ENCODE measurements at places on chromosomes 12 and 14.

DNA sequence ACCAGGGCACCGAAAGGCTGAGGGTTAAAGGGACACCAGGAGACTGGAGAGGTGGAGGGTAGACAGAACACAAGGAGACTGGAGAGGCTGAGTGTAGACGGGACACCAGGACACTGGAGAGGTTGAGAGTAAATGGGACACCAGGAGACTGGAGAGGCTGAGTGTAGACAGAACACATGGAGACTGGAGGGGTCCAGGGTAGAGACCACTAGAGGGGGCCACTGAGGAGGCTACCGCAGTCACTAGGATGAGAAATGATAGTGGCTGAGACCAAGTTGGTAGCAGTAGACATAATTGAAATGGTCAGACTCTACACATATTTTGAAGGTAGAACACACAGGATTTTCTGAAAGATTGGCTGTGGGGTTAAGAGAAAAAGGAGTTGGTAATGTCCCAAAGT, 68.2 kb downstream of the PAH start:
- no peak for DNase-seq

DNA sequence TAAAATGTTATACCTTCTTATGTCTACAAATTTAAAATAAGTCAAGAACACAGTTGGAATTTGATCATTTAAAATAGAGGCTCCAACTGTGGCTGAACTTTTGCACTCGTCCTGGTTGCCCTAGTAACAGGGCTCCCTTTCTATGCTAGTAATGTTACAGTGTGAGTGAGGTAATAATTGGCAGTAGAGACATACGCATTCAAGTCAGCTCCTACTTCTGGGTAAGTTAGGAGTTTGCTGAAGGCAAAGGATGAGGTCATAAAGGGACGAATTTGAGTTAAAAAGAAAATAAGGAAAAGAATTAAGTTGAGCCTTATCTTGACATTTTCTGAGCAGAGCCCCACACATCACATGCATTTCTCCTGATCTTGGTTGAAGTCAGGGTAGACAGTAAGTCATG, 129.1 kb downstream of the TMEM117 start:
- no peak for DNase-seq

DNA sequence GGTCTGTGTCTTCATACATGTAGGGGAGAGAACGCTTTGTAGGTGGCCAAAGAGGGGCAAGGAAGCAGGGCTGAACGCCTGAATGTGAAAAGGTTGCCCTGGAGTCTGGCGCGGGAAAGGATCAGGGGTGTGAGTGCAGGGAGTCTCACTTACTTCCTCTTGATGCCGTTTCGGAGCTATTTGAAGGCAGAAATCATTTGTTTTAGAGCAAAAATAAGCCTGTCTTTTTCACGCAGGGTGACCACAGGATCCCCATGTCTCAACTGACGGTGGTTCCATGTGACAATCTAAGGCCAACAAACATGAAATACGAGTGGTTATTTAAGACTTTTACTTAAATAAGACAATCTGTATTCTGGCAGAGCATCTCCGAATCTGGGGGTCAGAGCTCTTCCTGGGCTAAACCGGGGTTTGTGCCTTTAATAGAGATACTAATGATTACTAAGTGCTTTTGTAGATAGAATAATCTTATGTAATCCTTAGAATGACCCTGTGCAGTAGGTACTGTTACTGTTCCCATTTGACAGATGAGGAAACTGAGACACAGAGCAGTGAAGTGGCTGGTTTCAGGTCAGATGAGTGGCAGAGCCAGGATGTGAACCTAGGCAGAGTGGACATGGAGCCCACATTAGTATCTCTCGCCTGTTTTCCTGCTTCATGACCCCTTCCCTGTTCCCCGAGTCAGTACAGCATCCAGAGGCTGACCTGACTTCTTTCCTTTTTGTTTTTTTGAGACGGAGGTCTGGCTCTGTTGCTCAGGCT, 1.9 kb downstream of the BRI3BP start:
- DNase-seq: no peak

DNA sequence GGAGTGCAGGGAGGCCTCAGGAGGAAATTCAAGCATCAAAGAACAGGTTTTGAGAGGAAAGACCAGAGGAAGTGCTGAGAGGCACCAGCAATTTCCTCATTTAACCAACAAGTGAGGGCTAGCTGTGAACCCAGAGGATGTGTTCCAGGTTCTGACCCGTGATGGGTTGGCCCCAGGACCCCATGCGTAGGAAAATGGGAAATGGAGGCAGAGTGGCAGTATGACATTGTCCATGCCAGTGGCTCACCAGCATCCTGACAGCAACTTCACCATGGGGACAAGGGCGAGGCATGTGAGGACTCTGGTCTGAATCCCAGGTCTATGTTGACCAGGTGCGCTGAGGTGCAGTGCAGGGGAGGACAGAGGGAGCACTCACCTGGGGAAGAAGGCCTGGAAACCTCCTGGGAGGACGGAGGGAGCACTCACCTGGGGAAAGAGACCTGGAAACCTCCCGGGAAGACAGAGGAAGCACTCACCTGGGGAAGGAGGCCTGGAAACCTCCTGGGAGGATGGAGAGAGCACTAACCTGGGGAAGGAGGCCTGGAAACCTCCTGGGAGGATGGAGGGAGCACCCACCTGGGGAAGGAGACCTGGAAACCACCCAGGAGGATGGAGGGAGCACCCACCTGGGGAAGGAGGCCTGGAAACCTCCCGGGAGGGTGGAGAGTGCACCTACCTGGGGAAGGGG, 6.7 kb upstream of the CACNA2D4 start:
- no peak for DNase-seq

DNA sequence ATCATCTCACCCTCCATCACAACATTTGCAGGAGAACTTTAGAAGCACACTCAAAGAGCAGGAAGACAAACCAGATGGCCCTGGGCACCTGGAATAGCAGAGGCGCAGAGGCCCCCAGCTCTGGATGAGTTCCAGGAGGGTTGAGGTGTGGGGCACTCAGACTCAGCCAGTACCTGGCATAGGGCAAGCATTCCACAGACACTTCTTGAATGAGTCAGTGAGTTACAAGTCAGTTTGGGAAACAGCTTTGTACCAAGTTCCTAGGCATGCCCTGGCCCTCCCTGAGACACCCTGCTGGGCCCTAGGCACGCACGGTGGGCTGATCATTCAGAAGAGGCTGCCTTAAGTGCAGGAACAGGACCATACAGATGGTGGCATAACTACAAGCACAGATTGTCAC, 54.3 kb downstream of the MAP3K9 start:
- no peak for DNase-seq
